ENCODE measurements at places on chromosomes 1 and 21. TPM values are rescaled to one million over a fixed set of nuclear protein-coding genes. Genes with fewer than 3 reads are reported as not detected.

The OR2M3 gene
- not detected for total RNA-seq

The ZNF670 gene
- total RNA-seq, result 10.7 TPM

The CELA2B gene
- not detected for total RNA-seq

The NPPA gene
- not detected for total RNA-seq

The BTBD19 gene
- total RNA-seq, result 5.9 TPM

DNA sequence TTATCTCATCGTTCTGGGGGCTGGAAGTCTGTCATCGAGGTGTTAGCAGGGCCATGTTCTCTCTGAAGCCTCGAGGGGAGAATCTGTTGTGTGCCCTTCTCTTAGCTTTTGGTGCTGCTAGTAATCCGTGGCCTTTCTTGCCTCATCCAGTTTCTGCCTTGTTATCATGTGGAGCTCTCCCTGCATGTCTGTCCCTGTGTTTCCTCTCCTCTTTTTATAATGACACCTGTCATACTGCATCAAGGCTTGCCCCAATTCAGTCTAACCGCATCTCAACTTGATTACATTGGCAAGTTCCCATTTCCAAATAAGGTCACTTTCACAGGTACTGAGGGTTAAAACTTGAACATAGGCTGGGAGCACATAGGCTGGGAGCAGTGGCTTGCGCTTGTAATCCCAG, 82.6 kb upstream of the CNIH3 start:
- H3K27me3 ChIP-seq, result no peaks in the 10 kb centered on the region
- H3K36me3 ChIP-seq, result no peaks in the 10 kb centered on the region
- no peak for DNase-seq

- no peak overlapping the region for H3K27ac ChIP-seq
- no peaks in the 10 kb centered on the region for H3K36me3 ChIP-seq
- H3K27me3 ChIP-seq, result peaks cover 2% of the 10 kb centered on the region
Measured at GRCh38 chr1:214544791-214545190, 6.6 kb downstream of the PTPN14 start.

- H3K27ac ChIP-seq, result no peak overlapping the region
- H3K36me3 ChIP-seq, result peaks cover 5% of the 10 kb centered on the region
- no peak for DNase-seq
- no peaks in the 10 kb centered on the region for H3K27me3 ChIP-seq
Measured at GRCh38 chr1:147516157-147516917, 25.0 kb upstream of the BCL9 start.

- H3K27me3 ChIP-seq, result no peaks in the 10 kb centered on the region
- no peak for DNase-seq
- no peak overlapping the region for H3K27ac ChIP-seq
- H3K4me3 ChIP-seq, result no peak overlapping the region
- no peaks in the 10 kb centered on the region for H3K36me3 ChIP-seq
Measured at GRCh38 chr1:53337499-53337898, 9.6 kb upstream of the LRP8 start.

DNA sequence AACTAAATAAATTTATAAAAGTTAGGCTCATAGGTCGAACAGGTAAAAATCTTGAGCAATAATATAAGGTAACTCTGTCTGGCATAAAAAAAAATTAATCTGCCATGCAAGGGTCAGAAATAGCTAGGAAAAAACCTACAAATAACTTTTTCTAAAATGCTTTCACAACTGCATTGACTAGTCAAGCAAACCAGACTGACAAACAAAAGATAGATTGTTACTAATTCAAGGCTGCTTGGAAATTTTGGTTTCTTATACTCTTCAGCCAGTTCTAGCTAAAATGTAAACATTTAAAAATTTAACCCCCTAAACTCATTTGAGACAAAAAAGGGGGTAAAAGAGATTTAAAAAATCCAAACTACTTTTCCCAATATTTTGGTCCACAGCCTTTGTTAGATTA, 40.8 kb downstream of the S100A10 start:
- no peaks in the 10 kb centered on the region for H3K27me3 ChIP-seq
- H3K4me3 ChIP-seq, result no peak overlapping the region
- H3K27ac ChIP-seq, result no peak overlapping the region
- H3K36me3 ChIP-seq, result no peaks in the 10 kb centered on the region
- no peak for DNase-seq
- H3K4me1 ChIP-seq, result no peaks in the 10 kb centered on the region

GRCh38 chr1:218078916-218079315, 206.2 kb upstream of the RRP15 start:
- peaks cover 5% of the 10 kb centered on the region for H3K27me3 ChIP-seq
- peak overlapping the region; percentile 86 for H3K27ac ChIP-seq
- peaks cover 42% of the 10 kb centered on the region for H3K4me1 ChIP-seq
- H3K36me3 ChIP-seq, result peaks cover 16% of the 10 kb centered on the region

- no peak for DNase-seq
- peaks cover 10% of the 10 kb centered on the region for H3K27me3 ChIP-seq
- no peaks in the 10 kb centered on the region for H3K36me3 ChIP-seq
- H3K27ac ChIP-seq, result no peak overlapping the region
Measured at GRCh38 chr21:43779660-43780059, 3.6 kb upstream of the CSTB start.

DNA sequence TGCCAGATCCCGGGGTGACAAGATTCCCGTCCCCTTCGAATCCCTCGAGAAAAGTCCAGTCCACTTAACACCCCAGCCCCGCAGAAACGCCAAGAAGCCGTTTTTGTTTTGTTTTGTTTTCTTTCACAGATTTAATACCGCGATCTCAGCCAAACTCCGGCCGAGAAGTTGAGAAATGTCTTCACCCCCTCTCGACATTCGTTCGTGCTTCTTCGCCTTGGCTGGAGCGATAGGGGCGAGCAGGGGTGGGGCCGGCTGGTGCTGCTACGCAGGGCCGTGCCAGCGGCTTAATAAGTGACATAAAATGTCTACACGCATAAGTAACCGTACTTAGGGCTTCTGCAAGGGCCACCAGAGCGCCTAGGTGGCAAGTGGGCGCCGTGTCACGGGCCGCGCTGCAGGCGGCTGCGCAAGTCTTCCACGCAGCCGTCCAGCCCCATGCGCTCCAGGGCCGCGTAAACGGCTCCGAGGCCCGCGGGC, 4.9 kb downstream of the TNFRSF25 start:
- DNase-seq, result no peak
- peaks cover 13% of the 10 kb centered on the region for H3K27me3 ChIP-seq
- no peaks in the 10 kb centered on the region for H3K36me3 ChIP-seq
- H3K4me1 ChIP-seq, result peaks cover 2% of the 10 kb centered on the region
- no peak overlapping the region for H3K27ac ChIP-seq

DNA sequence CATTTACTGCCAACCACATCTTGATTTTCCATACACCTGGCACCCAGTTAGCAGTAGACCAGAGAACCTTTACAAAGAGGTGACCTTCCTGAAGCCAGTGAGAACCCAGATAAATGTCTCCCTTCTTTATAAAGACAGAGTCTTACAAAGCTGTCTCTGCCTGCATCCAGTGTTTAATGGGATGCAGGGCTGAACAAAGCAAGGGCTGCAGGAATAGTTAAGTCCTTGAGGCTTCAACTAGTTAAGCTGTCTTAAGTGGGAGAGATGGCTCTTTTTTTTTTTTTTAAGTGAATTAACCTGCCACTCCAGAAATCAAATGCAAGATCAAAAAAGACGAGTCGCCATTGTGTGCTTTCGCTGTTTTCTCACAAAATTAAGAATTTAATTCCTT, 1.5 kb downstream of the AHCYL1 start:
- peaks cover 12% of the 10 kb centered on the region for H3K4me1 ChIP-seq
- H3K4me3 ChIP-seq, result peak overlapping the region; percentile 99
- H3K36me3 ChIP-seq, result no peaks in the 10 kb centered on the region
- DNase-seq, result no peak
- H3K27ac ChIP-seq, result peak overlapping the region; percentile 97
